ENCODE measurements at places on chromosomes 3 and 15. TPM values are rescaled to one million over a fixed set of nuclear protein-coding genes. Genes with fewer than 3 reads are reported as not detected.

Gene PPP1R14D
- total RNA-seq, result not detected

- no peak for DNase-seq
These were observed 766.7 kb upstream of the GOLIM4 start for GRCh38 chr3:168862466-168862865.

DNA sequence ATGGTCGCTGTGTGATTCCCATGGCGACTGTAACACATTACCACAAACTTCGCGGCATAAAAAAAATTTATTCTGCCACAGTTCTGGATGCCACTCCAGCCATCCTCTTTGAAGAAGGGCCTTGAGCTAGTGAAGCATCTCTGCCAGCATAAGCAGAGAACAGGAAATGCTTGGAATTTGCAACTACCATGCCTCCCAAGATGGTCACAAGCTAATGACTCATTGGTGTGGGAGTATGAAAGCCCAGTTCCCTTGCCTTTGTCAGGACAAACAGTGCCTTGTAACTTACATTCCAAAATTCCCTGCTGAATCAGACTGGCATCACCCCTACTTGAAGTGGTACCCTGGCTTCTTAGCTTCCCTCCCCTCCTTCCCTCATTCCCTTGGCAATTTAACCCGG, 129.7 kb downstream of the PROS1 start:
- no peak for DNase-seq

Gene TMOD3
- total RNA-seq, result 23.1 TPM

DNA sequence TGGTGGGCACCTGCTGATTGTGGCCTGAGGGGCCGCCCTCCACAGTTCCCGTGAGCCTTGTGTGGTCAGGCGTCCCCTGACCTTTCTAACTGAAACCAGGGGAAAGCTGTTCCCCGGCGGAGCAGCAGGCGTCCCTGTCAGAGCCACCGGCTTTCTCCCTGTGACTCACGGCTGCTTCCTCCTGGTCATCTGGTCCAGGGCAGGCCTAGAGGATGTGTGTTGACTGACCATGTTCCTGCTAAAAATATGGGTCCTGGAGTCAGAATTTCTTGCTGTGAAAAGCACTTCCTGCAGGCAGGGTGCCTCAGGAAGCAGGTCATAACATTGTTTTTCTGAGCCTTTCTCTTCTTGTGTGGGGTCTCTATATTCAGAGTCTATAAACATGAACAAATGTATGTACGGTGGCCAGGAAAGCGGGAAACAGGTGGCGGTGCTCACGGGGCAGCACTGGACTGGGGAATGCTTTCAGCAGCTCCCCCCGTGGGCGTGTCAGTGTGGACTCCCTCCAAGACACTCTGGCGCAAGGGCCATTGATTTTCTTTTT, 38.4 kb upstream of the CGNL1 start:
- no peak for DNase-seq

DNA sequence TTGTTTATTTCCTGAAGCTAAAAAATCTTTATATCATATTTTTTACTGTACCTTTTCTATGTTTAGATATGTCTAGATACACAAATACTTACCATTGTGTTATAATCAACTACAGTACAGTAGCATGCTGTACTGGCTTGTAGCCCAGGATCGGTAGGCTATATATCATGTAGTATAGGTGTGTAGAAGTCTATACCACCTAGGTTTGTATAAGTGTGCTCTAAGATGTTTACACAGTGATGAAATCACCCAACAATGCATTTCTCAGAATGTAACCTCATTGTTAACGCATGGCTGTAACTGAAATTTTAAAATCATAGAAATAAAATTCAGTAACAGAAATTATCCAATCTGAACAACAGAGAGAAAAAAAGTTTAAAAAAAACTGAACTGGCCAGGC, 43.2 kb downstream of the EIF3J start:
- DNase-seq, result no peak

- DNase-seq, result no peak
These were observed 9.2 kb downstream of the SNAP23 start for GRCh38 chr15:42504631-42505030.

DNA sequence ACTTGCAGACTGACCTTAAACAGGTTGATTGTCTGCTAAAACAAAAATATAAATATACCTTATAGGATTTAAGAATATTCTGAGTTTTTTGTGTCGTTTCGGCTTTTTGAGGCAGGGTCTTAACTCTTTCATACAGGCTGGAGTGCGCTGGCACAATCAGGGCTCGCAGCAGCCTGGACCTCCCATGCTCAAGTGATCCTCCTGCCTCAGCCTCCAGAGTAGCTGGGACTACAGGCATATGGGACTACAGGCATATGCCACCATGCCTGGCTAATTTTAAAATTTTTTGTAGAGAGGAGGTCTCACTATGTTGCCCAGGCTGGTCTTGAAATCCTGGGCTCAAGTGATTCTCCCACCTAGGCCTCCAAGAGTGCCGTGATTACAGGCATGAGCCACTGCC, 113.9 kb downstream of the TCF12 start:
- no peak for DNase-seq

- DNase-seq, result no peak
These were observed 14.9 kb downstream of the SMAD3 start for GRCh38 chr15:67080118-67080899.

Gene ATP13A5
- total RNA-seq, result 1.2 TPM

DNA sequence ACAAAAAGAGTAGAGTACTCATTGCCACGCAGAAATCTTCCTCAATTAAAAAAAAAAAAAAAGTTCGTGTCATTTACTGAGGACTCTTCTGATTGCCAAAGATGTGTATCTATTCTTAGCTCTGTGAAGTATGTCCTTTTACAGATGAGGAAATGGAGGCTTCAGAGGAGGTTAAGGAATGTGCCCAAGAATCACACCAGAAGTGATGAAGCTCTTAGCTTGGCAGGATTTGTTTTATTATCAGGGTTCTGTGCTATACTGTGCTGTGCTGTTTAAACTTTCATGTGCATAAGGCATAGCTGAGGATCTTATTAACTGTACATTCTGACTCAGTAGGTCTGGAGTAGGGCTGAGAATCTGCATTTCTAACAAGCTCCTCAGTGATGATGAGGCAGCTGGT, 665.2 kb upstream of the ADAMTS9 start:
- no peak for DNase-seq

Gene TNFSF10
- 2.3 TPM for total RNA-seq

- no peak for DNase-seq
These were observed 14.1 kb downstream of the TMEM207 start for GRCh38 chr3:190435618-190436017.

DNA sequence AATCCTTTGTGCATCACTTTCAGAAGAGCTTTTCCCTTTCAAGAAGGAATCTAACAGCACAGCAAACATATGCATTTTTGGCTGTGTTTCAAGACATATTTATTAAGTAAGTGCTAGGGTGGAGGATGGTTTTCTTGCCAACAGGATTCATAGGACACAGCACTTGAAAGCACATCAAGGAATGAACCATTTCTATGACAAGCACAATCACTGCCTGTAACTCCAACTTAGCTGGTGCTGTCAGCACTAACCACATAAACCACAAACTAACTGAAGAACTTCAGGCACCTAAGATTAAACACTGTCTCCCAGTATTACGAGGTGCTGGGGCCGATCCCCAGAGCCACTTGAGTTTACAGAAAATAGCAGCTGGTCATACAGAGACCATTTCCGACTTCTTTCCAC, 35.4 kb upstream of the SPRED1 start:
- no peak for DNase-seq

DNA sequence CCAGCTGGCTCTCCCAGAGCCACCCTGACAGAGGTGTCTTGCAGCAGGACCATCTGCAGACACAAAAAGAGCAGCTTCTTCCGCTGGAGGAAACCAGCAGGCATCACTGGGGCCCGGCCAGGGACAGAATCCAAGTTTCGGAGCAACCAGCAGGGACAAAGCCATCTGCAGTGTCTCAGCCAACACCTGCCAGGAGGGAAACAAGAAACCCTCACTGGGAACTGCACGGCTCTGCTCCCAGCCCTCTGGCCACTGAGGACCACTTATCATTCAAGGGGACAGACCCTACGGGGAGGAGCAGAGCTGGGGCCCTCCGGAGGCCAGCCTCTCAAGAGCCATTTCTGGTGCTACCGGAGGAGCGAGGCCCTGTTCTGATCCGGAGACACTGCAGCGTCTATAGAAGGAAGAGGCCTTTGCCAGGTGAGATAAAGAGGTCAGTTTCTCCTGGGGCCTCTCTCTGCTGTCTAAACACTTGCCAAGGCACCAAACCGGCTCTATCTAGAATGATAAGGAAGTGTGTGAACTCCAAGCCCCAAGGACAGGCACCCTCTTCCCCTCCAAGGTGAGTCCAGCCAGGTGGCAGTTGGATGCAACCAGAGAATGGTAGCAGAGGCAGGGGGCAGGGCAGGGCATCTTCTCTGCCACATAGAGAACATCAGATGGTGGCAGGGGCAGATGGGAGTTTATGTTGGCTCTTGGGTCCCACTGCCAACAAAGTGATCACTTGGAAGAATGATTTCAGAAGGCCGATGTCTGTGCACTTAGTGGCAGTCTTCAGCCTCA, 89.0 kb downstream of the CHSY1 start:
- DNase-seq, result peak; percentile 73

DNA sequence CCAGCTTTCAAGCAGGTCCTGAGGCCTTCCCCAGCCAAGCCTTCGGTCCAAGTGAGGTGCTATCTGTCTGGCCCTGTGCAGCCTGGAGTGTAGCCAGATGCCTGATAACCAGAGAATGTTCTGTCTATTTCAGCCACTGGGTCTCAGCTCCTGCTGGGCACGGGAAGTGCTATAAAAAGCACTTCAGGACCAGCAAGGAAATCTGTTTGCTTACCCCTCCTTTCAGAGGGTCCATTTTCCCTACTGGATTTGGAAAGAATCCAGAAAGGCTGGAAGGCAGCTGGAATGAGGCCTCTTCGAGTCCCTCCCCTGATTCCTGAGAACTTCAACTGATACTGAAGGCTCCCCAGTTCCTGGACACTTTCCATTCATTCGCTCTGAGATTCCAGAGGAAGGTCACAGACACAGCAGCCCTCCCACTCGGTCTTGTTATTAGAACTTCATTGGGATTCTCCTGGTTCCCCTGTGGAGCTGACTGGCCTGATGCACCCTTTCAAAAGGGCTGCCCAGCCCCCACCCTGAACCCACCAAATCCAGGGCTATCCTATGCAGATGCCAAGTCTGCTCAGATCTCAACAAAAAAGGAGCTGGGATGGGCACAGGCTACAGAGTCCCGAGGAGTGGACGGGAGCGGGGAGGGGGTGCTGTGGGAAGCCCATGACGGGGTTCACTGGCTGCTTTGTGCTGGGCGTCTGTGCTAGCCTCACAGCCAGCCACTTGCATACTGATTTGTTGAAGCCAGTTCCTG, 70.4 kb downstream of the UMPS start:
- no peak for DNase-seq

Gene RPL29
- 280 TPM for total RNA-seq

Gene CDC25A
- 1.5 TPM for total RNA-seq

Gene SELENOS
- 23.0 TPM for total RNA-seq

GRCh38 chr15:83061680-83062079, 5.4 kb downstream of the BTBD1 start:
- no peak for DNase-seq

DNA sequence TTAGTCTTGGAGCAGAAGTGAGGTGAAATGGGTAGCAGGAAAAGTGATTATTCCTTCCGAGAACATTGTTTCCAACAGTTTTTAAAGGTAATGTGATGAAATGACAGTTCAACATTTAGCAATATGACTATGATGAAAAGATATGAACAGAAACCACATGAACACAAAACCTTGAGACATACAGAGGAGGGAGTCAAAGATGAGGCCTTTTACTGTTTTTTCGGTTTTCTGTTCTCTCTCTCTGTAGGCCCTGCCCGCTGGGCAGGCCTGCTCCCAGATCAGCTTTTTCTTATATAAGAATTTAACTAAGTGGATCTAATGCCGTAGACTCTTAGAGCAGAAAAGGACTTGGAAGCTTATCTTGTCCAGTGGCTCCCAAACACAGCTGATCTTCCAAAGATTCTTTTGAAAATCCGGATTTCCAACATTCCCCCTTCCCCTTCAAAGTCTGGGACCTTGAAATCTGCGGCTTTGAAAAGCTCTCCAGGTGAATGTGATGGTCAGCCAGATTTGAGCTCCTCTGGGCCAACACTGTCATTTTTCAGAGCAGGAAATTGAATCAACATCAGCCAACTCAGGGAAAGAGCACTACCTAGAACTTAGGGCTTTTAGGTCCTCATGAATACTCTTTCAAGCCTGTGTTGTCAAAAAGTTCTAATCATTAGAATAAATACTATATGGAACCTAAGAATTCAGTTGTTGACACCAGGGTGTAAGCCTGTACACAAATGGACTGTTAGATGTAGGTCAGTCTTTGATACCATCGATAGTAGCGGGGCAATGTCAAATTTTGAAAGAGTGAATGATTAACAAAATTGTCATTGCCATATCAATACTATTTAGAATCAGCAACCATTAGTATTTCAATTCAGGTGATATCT, 372.7 kb downstream of the SHQ1 start:
- no peak for DNase-seq

Gene DUOXA2
- total RNA-seq, result not detected

GRCh38 chr3:146077181-146077580, 83.8 kb downstream of the PLOD2 start:
- no peak for DNase-seq

- DNase-seq, result peak; percentile 28
These were observed at the start of gene SLC49A4 for GRCh38 chr3:122794779-122795673. Gene SLC49A4, plus strand, starts transcription at chr3:122795069. Its CDS starts 124 bp downstream, at chr3:122795193.

- DNase-seq, result no peak
These were observed 189.9 kb downstream of the DTWD1 start for GRCh38 chr15:49810720-49811119.

Gene RPLP1
- 391 TPM for total RNA-seq

GRCh38 chr15:78247911-78248310, 13.5 kb upstream of the ACSBG1 start:
- DNase-seq, result no peak

- DNase-seq, result no peak
These were observed 700.8 kb downstream of the SI start for GRCh38 chr3:164377466-164377865.

Gene IFT122
- 47.0 TPM for total RNA-seq

GRCh38 chr15:94225616-94226015, 5.7 kb upstream of the MCTP2 start:
- DNase-seq, result no peak

GRCh38 chr3:123652342-123652984, 67.6 kb upstream of the HACD2 start:
- peak; percentile 73 for DNase-seq

Gene FSIP1
- 9.8 TPM for total RNA-seq

Gene CEP97
- 35.5 TPM for total RNA-seq

DNA sequence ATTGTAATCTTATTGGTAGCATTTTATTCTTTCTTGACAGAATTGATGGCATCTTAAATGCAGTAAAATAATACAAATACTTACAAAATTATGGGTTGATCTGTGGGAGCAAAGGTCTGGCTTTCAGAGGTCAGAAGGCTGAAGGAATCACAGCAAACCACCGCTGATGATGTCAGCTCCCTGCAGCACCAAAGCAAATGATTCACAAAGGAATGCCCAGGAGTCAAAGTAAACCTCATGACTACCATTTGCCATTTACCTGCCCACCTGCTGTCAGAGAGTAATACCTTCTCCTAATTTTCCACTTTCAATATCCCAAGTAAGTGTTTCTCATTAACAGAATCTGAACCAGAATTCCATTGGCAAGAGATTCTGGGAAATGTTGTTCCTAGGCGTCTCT, 46.1 kb downstream of the CPA3 start:
- no peak for DNase-seq

Gene FAM81A
- total RNA-seq, result 54.6 TPM

- DNase-seq, result no peak
These were observed 71.9 kb upstream of the MYZAP start for GRCh38 chr15:57519806-57520205.

- no peak for DNase-seq
These were observed 4.5 kb downstream of the IL17RB start for GRCh38 chr3:53850895-53851294.

- DNase-seq, result no peak
These were observed 88.9 kb downstream of the TBC1D2B start for GRCh38 chr15:77988347-77989295.

- DNase-seq, result no peak
These were observed 331.6 kb downstream of the PYDC2 start for GRCh38 chr3:191792580-191792979.

Gene OR4M2
- total RNA-seq, result not detected

All from dorsolateral prefrontal cortex (tissue), 122 donors.